NCI-H1048 (cell line): ENCODE measurements at places on chromosomes 16 and 17.

GRCh38 chr16:88912556-88912955 is 46.1 kb upstream of the PABPN1L start:
- DNase-seq, result no peak

DNA sequence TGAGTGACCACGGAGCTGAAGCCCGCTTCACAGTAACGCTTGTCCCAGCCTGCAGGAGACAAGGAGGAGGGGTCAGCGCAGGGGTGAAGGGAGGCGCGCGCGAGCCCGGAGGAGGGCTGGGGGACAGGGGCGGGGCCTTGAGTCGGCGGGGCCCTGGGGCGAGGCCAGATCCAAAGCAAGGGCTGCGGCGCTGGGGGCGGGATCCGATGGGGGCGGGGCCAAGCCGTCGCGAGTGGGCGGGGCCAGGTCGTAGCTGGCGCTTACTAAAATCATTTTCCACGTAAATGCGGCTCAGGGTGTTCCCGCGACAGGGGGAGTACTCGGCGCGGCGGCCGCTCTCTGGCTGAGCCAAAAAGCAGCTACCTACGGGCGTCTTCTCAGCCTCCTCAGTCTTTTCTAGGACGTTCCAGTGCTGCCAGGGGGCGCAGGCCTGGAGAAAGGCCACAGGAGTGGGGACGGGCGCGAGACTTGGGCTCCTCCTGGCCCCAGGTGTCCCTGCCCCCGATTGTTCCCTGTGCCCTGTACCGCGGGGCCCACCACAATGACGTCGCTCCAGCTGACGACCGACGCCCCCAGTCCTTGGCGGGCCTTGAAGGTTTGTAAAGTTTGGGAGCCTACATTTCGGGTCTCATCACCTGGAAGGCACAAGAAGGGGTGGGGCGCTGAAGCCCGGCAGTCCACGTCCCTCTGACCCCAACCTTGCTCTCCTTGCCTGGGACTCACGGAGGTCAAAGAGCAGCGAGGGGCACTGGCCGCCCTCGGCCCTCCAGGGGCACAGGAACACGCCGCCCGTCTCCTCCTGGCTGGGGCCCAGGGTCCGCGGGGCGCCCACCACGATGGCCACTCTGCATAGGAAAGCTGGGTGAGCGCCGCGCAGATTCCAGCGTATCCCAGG is 3.9 kb downstream of the ITGA2B start:
- DNase-seq, result peak; percentile 60

DNA sequence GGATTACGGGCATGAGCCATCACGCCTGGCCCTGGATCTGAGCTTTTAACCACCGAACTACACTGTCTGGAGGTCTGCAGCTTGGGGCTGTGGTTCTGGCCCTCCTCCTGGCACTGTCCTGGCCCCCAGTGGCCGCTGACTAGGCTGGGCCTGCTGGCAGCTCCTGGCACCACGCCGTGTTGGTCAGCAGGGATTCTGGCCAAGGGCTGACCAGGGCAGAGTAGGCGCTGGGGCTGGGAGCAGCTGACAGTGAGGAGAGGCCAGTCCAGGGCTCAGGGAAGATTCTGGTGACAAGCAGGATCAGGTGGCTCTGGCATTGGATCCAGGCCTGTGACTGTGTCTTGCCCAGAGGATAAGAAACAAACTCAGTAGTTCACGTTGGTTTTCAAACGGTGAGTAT is 14.6 kb downstream of the EEF2K start:
- no peak for DNase-seq

- no peak for DNase-seq
Measured at GRCh38 chr17:33099252-33099651, 107.6 kb downstream of the SPACA3 start.

DNA sequence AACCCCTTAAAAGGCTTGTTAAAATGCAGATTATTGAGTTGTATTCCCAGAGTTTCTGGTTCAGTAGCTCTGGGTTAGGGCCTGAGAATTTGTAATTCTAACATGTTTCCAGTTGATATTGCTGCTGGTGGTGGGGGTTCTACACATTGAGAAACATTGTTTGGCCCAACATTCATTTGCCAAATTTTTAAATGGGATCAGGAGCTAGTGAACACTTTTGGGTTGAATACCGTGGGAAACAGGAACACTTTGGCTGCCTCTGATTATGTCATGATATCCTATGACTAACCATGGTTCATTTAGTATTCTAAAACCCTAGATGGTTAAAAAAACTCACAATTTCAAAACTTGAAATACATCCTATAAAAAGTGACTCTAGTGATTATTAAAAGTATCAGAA is 89.3 kb downstream of the RPGRIP1L start:
- DNase-seq, result no peak

- DNase-seq, result no peak
Measured at GRCh38 chr16:180101-180675, at the start of gene HBQ1. HBQ1 (plus strand) TSS chr16:180459; CDS start chr16:180487, 28 bp downstream.

GRCh38 chr17:83083368-83084201 is 4.2 kb downstream of the METRNL start:
- DNase-seq, result no peak

DNA sequence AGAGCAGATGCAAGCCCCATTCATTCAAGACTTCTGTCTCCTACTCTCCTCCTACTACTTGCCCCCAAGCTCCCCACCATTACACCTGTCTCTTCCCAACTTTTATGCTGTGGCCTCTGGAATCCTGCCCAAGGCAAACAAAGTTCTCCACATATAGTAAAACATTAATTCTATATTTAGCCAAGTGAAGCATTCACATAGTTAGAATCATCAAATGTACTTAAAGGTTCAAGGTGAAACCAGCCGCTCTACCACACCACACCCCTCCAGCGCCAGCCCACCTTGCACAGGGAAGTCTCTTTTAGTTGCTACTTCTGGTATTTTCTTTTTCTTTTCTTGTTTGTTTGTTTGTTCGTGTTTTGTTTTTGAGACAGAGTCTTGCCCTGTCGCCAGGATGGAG is 25.4 kb upstream of the GUCY2D start:
- DNase-seq, result no peak

- no peak for DNase-seq
Measured at GRCh38 chr17:72353502-72353901, 232.7 kb downstream of the SOX9 start.

DNA sequence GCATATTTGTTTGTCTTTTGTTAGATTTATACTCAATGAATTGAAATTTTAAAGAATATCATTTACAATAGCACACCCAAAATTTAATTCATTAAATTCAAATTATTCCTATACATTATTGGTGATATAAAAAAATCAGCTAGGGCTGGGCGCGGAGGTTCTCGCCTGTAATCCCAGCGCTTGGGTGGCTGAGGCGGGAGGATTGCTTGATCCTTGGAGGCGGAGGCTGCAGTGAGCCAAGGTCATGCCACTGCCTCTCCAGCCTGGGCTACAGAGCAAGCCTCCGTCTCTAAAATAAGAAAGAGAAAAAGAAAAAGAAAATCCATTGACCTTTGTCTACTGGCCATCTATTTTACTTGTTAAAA is 4.5 kb upstream of the PRDM7 start:
- no peak for DNase-seq

GRCh38 chr16:78258375-78259065 is 159.1 kb downstream of the WWOX start:
- DNase-seq, result no peak

GRCh38 chr17:16994631-16995030 is 22.7 kb upstream of the TNFRSF13B start:
- no peak for DNase-seq

DNA sequence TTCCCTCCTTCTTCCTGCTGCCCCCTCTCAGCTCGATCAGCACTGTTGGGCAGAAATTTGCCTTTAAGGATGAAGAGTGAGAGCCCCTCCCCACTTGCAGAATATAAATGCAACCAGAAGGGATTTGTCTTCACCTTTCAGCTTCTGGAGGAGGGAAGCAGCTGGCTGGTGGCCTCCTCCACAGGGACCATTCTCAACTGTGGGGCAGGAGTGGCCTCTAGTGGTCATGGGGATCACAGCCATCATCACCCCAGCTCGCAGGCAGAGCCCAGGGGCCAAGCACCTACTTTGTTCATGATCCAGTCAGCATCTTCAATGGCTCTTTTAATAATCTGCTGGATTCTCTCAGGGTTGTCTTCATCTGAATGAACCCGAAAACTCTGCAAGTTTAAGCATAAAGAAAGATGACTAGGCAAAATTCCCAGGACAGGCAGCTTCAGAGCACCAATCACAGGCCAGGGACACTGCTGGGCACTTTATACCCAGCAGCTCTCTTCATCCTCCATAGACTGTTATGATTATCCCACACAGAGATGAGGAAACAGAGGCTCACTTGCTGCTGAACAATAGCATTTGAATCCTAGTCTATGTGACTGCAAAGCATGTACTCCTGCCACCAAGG is 13.1 kb downstream of the LYRM9 start:
- DNase-seq, result no peak

DNA sequence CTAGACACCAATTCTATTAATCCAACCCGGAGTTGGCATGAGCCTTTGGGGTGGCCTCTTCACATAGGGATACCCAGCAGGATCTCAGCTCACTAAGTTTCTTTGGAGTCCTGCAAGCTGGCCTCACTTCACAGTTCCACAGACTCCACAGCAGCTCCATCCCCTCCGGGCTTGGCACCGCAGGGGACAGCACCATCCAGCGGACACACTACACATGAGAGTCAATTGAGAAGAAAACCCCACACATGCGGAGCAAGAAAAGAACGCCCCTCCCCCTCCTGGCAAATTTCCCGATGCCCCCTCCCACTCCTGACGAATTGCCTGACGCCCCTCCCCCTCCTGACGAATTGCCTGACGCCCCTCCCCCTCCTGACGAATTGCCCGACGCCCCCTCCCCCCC is 31.1 kb downstream of the KLHDC4 start:
- DNase-seq, result no peak

GRCh38 chr16:23874613-23875294 is 39.0 kb downstream of the PRKCB start:
- DNase-seq, result no peak

- no peak for DNase-seq
Measured at GRCh38 chr16:896261-897199, 74.3 kb downstream of the LMF1 start.

GRCh38 chr16:8727857-8728618 is 53.6 kb downstream of the ABAT start:
- no peak for DNase-seq

DNA sequence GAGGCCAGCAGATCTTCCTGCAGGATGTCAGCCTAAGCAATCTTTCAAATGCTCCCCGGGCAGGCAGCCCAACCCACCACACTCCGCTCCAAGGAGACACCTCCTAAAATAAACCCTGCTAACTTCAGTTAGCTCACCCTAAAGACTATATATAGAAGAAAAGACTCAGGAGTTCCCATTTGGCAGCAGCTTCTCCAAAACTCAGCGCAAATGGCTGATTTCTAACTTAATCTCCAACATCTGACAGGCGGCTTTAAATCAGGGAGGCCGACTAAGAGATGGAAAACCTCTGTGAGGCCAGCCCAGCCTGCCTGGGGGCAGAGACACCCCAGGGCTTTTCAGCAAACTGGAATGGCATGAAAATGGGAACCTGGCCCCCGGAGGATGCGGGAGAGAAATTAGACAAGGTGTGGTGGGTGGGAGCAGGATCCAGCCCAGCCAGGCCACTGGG is 91.6 kb downstream of the XYLT1 start:
- DNase-seq, result no peak

DNA sequence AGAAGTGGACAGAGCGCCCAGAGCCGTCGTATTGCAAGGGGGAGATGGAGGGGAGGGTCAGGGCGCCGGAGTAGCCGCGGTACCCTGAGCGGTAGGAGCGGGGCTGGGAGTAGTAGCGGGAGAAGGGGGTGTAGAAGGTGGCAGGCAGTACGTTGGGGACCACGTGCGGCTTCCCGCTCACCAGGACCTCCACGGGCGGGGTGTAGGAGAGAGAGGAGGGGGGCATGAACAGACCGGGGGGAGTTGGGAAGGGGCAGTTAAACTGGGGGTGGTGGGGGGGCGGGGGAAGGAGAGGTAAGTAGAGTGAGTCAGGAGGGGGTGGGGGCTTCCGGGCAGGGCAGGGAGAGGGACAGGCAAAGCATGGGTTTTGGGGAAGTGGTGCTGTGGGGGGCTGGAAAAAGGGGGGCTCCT is 16.8 kb downstream of the ST6GALNAC2 start:
- DNase-seq, result no peak

- DNase-seq, result no peak
Measured at GRCh38 chr16:80947239-80947638, 59.4 kb downstream of the CMC2 start.

- DNase-seq, result no peak
Measured at GRCh38 chr17:50635982-50636803, 1.5 kb downstream of the ABCC3 start.

- DNase-seq, result no peak
Measured at GRCh38 chr16:72884037-72884436, 163.9 kb downstream of the ZFHX3 start.

GRCh38 chr17:12509801-12510200 is 155.9 kb upstream of the MYOCD start:
- no peak for DNase-seq

- DNase-seq, result no peak
Measured at GRCh38 chr17:47942096-47942510, 732 bp downstream of the PNPO start.

GRCh38 chr17:1986783-1987451 is 38.2 kb downstream of the RTN4RL1 start:
- DNase-seq, result no peak

DNA sequence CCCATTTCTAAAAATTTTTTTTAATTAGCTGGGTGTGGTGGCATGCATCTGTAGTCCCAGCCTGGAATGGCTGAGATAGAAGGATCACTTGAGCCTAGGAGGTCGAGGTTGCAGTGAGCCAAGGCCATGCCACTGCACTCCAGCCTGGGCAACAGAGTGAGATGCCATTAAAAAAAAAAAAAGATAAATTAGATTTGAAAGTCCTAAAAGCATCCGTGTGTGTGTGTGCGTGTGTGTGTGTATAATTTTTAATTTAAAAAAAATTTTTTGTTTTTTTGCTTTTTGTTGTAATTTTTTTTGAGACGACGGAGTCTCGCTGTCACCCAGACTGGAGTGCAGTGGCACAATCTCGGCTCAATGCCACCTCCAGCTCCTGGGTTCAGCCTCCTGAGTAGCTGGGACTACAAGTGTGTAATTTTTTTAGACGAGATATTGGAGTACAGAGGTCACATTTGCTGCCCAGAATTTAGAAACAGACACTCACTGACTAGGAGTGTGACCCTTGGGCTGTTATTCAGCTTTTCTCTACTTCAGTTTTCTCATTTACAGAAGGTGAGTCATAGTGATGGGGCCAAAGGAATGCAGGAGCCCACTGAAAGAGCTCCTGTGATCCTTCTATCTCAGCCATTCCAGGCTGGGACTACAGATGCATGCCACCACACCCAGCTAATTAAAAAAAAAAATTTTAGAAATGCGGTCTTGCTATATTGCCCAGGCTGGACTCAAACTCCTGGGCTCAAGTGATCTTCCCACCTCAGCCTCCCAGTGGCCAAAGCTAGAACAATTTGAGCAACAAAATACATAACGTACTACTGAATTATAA is 25.5 kb upstream of the TBX4 start:
- no peak for DNase-seq

DNA sequence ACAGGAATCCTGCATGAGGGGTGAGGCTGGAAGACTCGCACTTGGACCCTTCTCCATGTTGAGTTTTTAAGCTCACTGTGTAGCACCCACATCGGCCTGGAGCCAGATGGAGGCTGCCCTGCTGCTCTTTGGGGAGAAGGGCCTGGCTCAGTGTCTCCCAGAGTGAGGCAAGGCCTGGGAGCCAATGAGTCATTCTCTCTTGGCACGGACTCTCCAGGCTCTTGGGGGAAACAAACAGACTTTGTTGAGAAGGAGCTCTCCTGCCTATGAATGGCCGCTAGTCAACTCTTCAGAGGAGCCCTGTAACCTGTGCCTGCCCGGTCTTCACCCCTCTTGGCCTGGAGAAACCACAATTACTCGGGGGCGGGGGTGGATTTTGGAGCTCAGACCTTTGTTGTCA is 50.8 kb upstream of the MAF start:
- DNase-seq, result no peak
